ENCODE measurements at places on chromosomes 16 and 17.

- no peak for DNase-seq
- no peak overlapping the region for H3K27ac ChIP-seq
- no peaks in the 10 kb centered on the region for H3K27me3 ChIP-seq
These were observed 16.0 kb downstream of the TRIM25 start for GRCh38 chr17:56897646-56898424.

DNA sequence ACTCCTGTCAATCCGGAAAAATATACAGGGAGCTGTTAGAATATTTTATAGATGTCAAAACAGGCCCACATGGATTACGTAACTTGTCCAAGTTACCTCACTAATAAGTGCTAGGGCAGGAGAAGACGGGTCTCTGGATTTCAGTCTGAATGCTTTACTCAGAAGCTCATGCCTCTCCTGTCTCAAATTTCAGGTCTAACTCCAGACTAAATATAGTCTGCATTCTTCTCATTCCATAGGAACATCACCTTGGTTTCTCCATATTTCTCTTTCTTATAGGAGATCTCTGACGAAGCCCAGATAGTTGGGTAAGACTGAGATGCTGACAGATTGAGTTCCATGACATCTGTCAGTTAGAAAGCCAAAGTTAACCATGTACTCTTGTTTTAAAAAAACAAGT lies 174.2 kb downstream of the STX8 start:
- peaks cover 5% of the 10 kb centered on the region for H3K4me1 ChIP-seq
- no peaks in the 10 kb centered on the region for H3K27me3 ChIP-seq
- no peak overlapping the region for H3K4me3 ChIP-seq
- H3K36me3 ChIP-seq, result no peaks in the 10 kb centered on the region

DNA sequence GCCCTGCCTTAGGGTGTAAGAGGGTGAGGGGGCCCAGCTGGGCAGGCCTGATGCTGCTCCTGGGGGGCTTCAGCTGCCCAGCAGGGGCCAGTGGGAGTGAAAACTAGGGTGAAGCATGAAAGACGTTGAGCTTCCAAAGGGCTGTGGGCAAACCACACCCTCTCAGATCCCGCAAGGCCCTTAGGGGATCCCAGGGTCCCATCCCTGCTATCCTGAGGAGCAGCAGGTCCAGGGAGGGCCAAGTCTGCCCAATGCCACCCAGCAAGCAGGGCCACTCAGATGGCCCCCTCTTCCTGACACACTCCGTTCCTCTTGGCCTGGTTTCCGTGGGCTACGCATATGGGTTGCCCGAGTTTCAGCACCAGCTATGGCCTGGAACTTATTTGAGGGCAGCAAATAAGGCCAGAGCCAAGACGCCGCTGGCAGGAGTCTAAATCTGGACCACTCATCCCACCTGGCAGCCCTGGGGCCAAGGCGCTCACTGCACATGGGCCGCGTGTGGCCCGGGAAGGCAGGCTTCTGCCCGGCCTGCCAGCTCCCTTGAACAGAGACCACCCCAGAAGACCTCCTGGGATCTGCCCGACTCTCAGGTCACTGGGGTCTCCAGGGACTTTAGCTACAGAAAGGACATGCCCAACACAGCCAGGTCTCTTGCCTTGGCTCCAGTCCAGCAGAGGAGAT lies 4.2 kb downstream of the ATP2A3 start:
- no peaks in the 10 kb centered on the region for H3K36me3 ChIP-seq
- H3K27me3 ChIP-seq, result peaks cover 33% of the 10 kb centered on the region
- H3K27ac ChIP-seq, result no peak overlapping the region
- peaks cover under 1% of the 10 kb centered on the region for H3K4me1 ChIP-seq
- H3K4me3 ChIP-seq, result no peak overlapping the region

GRCh38 chr16:83799336-83799735 lies 8.4 kb upstream of the HSBP1 start:
- peaks cover 7% of the 10 kb centered on the region for H3K4me1 ChIP-seq
- peaks cover 5% of the 10 kb centered on the region for H3K27me3 ChIP-seq
- H3K36me3 ChIP-seq, result no peaks in the 10 kb centered on the region

DNA sequence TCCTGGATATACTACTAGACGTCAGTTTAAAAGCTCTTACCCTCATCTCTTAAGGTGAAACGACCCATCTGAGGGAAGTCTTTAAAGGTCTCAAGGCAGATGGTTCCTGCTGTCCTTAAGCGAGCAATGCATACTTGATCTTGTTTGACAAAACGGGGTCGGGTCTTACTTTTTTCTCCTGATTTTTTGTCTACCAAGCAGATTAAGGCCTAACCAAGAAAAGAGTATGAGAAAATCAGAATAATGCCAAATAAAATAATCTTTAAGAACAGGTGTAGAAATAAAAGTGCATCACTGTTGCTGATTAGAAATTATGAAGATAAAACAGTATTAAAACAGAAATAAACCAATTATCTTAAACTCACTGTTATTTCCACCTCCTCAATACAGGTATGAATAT lies 24.4 kb upstream of the RSL1D1 start:
- peaks cover 14% of the 10 kb centered on the region for H3K4me1 ChIP-seq
- no peak overlapping the region for H3K27ac ChIP-seq
- H3K4me3 ChIP-seq, result no peak overlapping the region
- DNase-seq, result no peak
- H3K36me3 ChIP-seq, result peaks cover 68% of the 10 kb centered on the region
- no peaks in the 10 kb centered on the region for H3K27me3 ChIP-seq

DNA sequence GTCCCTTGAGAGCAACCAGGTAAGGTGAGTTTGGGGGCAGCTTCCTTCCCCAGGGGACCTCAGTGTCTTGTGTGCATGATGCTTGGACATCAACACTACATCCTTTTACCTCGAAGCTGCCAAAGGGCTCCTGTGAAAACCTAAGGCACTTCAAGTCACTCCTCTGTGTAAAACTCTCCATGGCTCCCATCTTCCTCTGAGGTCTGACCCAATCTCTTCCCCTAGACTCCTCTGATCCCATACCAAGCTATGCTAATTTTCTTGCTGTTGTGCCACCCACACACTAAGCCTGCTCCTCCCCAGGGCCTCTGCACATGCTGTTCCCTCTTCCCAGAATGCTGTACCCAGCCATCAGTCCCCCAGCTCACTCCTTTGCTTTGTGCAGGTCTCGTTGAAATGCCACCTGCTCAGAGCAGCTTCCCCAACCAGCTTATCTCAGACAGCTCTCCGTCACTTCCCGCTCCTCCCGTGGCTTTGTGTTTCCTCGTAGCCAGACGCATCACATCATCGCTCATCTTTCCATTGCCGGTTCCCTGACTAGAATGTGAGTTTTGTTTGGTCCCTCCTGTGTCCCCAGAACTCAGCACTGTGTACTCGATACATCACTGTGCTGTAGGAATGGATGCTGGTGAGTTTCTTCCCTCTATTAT lies 78.4 kb downstream of the CNGB1 start:
- peak overlapping the region; percentile 28 for H3K4me3 ChIP-seq
- no peaks in the 10 kb centered on the region for H3K36me3 ChIP-seq
- peak overlapping the region; percentile 88 for H3K27ac ChIP-seq
- H3K4me1 ChIP-seq, result peaks cover 49% of the 10 kb centered on the region
- no peak for DNase-seq

DNA sequence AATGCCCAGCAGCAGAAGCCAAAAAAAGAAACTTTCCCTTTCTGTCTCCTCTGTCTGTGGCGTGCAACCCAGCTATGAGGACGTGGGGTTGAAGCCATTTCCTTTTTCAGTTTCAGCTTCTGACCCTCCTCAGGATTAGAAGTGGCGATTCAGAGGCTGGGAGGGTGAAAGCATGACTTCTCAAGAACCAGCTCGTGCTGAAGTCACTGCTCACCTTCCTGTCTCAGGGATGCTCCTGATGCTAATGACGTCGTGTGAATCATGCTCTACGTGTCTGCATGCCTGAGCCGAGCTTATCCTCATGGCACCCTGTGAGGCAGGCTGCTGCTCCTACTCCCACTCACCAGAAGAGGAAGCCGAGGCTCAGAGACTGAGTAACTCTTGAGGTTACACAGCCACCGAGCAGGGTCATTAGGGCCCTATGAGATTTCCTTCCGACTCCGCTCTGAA lies 5.7 kb upstream of the LPO start:
- H3K27me3 ChIP-seq, result peaks cover 18% of the 10 kb centered on the region
- no peaks in the 10 kb centered on the region for H3K36me3 ChIP-seq
- peak overlapping the region; percentile 25 for H3K4me3 ChIP-seq
- H3K27ac ChIP-seq, result peak overlapping the region; percentile 90
- DNase-seq, result peak; percentile 69

DNA sequence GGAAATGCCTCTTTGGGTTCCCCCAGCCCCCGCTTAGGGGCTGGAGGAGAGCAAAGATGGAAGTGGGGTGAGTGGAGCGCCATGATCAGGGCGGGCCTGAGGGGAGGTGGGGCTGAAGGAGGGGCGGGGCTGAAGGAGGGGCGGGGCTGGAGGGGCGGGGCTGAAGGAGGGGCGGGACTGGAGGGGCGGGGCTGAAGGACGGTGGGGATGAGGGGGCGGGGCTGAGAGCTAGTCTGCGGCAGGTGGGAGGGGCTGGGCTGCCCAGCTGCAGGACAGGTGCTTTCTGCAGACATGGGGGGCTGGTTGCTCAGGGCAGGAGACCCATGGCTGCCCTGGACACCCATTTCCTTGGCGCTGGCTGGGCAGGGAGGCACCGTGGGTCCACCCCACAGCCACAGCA lies 39.1 kb upstream of the PABPN1L start:
- peaks cover 15% of the 10 kb centered on the region for H3K27me3 ChIP-seq
- H3K4me3 ChIP-seq, result no peak overlapping the region
- no peak overlapping the region for H3K27ac ChIP-seq
- H3K36me3 ChIP-seq, result no peaks in the 10 kb centered on the region

DNA sequence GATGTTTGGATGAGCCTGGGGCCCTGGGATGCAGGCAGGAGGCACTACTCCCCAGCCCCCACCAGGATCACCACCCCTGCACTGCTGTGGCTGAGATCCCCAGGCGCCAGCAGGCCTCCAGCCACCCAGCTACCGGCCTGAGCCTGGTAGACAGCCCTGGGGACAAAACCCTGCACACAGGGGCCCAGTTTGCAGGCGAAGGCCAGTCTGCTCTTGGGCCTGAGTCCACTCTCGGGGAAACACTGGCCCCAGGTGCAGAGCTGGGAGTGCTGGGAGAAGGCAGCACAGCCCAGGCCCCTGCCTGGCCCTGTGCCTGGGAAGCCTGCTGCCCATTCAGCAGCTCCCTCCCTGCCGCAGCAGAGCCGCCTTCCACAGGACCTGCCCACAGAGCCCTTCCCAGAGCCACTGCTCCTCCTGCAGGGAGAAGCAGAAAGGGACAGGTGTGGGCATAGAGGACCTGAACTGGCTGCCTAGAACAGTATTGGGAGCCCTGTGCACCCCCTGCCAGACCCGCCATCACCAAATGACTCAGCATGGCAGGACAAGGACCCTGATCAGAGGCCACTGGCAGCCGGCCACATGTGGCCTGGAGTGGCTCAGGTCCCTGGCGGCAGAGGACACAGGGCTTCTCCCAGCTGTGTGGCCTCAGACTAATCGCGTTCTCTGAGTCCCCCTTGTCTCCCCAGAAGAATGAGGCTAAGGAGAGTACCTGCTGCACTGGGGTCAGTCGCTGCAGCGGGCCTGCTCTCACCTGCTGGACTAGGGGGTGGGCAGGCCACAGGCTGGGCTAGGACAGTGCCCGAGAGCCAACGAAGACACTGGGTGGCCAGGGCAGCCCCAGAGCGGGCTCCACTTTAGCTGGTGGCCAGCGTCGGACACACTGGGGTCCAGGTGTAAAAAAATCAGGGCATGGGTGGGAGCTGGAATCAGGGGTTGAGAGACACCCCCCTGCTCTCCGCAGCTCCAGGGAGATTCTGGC lies 10.7 kb downstream of the MSRB1 start:
- no peaks in the 10 kb centered on the region for H3K4me1 ChIP-seq
- peaks cover 6% of the 10 kb centered on the region for H3K27me3 ChIP-seq
- H3K36me3 ChIP-seq, result no peaks in the 10 kb centered on the region
- no peak overlapping the region for H3K27ac ChIP-seq
